NCI-H1048 (cell line): ENCODE measurements at places on chromosomes 1 and 21.

DNA sequence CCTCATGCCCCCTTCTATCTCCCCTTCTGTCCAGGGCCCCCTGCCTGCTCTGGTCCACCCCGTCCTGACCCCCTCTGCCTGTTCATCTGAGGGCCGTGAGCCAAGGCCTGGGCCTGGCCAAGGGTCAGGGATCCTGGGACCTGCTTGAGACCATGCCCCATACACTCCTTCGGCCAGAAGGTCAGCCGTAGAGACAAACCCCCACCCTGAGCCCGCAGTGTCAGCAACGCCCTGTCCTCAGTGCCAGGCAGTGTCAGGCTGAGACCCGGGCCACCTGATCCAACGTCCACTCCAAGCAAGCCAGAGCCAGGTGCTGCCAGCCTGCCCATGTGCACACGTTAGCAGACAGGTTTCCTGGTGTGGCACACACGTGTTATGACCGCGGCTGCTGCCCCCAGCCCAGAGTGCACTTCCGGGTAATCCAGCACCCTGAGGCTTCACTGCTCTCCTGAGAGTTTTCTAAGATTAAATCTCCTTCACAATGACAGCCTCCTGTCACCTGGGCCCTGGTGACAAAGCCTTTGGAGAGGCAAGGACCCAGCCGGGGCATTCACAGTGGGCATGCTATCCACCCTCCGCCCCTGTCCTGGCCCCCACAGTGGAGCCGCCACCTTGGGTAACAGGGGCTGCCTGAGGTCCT is 10.1 kb upstream of the SAMD11 start:
- DNase-seq = no peak

- no peak for DNase-seq
Observed at GRCh38 chr1:61372944-61373343, 290.6 kb downstream of the NFIA start.

- no peak for DNase-seq
Observed at GRCh38 chr1:239893127-239893731, 198.5 kb upstream of the FMN2 start.

GRCh38 chr1:84042461-84042860 is 43.5 kb upstream of the TTLL7 start:
- DNase-seq = no peak

- no peak for DNase-seq
Observed at GRCh38 chr1:119799599-119800177, 11.6 kb downstream of the REG4 start.

DNA sequence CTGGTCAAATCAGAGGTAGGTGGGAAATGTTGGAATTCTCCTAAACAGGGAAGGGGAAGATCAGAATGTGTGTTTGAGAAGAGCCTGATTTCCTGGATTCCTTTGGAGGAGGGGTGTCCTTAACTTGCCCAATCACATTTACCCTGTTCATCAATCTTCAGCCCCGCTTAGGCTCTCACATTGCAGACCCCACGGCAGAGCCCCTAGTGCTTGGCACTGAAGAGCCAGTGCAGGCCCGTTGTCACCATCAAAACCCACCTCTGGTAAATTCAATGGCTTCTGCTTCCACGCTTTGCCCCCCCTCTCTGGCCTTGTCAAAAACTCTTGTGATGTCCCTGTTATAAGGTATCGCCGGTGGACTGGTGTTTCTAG is 2.3 kb downstream of the AGPAT3 start:
- DNase-seq = no peak

DNA sequence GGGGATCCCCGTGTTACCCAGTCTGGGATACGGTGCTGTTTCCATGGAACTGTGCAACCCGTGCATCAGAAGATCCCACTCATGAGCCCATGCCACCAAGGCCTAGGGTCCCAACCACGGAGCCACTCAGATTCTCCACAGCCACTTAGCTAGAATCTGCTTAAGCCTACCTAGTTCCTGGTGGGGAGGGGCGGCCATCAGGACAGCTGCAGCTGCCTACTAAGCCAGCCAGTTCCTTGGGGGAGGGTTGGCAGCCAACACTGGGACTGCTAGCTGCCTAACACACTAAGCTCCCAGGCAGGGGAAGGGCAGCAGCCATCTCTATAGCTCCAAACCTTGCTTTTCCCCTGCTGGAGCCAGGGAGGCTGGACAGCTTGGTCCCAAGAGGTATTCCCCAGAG is 549.2 kb upstream of the BRINP3 start:
- no peak for DNase-seq

DNA sequence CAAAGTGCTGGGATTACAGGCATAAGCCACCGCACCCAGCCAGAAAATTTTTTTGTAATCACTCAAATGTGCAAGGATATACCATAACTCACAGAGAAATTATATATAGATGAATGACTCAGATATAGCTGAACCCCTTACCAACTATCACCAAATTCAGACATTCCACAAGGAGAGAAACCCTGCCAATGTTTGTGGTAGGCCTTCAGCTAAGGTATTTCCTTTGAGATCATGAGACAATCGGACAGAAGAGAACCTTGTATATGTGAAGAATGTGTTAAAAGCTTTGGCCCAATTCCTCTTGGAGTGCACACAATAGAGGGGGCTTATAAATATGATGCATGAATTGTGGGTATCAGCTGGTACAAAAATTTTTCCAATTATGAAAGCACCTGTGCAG is 50.7 kb downstream of the ZNF684 start:
- DNase-seq = no peak

DNA sequence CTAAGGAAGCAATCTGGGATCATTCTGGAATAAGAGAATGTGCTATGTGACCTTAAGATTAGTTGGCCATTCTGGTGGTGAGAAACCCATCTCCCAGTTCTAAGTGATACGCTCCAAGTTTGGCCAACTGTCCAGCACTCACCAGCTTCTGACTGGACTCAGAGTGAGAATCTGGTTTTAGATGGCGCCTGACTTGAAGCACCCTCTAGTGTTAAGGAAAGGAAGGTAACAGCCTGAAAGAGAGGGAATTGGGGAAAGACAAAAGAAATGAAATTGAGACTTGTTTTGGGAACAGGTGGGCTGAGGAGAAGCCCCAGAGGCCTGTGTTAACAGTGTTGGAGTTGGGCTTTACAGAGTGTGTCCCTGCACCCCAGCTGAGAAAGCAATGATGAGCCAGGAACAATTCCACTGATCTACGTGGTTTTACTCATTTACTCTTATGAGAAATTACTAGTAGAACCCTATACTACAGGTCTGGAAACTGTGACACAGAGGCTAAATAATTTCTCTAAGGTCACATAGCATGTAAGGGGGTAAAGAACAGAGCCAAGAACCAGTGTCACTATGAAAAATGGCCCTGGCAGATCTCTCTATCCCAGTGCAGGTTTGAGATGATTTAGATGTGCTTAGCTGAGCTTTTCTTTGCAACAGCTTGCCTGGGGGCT is 9.3 kb upstream of the FCAMR start:
- DNase-seq = no peak

DNA sequence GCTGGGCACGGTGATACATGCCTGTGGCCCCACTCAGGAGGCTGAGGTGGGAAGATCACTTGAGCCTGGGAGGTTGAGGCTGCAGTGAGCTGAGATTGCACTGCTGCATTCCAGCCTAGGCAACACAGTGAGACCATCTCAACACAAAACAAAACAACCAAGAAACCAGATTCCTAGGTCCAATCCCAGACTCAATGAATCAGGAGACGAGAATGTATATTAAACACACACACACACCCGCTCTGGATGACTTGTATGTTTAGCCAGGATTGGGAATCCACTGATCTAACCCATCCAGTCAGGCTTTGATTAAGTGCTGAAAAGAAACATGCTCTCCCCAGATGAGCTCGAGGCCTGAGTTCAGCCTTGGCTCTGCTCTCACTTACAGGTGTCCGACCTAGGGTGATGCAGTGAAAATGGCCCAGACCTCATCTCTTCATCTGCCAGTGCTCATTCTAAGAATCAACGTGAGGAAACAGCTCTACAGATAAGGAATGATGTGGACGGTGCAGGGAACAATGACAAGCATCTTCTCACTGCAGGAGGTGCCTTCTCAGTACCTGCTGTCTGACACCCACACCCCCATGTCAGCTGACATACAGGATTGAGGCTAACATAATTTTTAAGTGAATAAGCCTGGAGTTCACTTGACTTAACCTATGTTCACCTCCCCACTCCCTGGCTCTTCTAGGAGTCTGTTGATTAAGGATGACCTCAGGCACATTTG is 15.3 kb upstream of the SRSF4 start:
- DNase-seq = no peak

GRCh38 chr1:7253118-7253480 is 467.8 kb downstream of the CAMTA1 start:
- DNase-seq = no peak

DNA sequence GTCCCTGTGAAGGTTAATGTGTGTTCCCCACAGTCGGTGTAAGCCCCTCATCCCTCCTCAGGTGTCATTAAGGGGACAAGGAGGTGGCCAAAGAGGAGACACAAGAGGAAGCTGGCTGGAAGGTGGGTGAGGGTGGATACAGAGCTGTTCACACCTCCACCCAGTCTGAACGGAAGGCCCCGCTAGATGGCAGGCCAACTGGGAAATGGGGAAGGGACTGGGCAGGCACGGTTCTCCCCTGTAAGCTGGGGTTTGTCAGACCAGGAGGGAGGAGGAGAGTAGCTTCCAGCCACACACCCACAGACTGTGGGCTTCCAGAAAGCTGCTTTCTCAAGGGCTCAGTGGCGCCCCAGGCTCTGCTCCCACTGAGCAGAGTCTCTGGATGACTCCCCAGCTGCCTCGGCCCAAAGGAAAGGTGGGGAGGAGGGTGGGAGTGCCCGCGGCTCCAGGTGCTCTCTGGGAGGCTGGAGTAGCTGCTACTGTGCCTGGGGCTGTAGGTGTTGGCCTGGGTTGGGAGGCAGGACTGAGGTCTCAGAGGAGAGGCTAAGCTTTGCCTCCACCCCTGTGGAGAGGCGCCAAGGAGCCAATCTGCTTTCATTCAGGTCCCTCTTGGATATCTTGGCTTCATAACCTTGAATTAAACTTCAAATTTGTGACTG is 41.2 kb downstream of the PCP4 start:
- no peak for DNase-seq

GRCh38 chr1:226656601-226657277 is 82.3 kb downstream of the ITPKB start:
- no peak for DNase-seq

DNA sequence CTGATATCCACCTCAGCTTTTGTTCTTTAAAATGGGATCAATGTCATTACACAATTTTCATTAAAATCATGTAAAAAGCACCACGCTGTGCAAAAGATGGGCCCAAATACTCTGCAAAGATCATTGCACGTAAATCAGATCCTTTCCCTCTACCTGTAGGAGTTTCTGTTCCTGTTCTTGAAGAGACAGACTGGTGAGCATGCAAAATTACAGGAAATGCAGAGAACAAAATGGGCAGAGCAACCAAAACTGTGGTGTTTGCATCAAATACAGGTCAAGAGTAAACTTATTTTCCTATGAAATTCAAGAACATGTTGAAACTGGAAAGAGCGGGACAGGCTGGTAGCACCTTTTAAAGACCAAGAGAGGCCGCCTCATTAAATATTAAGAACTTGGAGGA is 294.9 kb upstream of the ADGRL2 start:
- DNase-seq = no peak

- DNase-seq = no peak
Observed at GRCh38 chr1:76867342-76868130, at the start of gene ST6GALNAC5. Gene ST6GALNAC5, plus strand, starts transcription at chr1:76867480.

DNA sequence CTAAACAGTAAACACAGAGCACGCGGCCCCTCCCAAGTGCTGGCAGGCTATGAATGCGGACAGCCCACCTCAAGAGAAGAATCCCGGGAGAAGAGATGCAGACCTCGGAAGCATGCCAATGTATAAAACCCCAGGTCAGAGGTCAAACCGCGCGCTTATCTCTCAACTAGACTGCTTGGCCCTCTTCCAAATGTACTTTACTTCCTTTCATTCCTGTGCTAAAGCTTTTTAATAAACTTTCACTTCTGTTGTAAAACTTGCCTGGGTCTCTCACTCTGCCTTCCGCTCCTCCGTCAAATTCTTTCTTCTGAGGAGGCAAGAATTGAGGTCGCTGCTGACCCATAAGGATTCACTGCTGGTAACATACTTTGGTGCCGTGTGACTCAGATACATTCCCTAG is 216.0 kb downstream of the S1PR1 start:
- no peak for DNase-seq

GRCh38 chr1:59116920-59117542 is 179.9 kb upstream of the FGGY start:
- no peak for DNase-seq

GRCh38 chr1:67214420-67215174 is 48.3 kb downstream of the IL23R start:
- DNase-seq = no peak

- no peak for DNase-seq
Observed at GRCh38 chr21:45723049-45723958, 79.8 kb downstream of the PCBP3 start.

DNA sequence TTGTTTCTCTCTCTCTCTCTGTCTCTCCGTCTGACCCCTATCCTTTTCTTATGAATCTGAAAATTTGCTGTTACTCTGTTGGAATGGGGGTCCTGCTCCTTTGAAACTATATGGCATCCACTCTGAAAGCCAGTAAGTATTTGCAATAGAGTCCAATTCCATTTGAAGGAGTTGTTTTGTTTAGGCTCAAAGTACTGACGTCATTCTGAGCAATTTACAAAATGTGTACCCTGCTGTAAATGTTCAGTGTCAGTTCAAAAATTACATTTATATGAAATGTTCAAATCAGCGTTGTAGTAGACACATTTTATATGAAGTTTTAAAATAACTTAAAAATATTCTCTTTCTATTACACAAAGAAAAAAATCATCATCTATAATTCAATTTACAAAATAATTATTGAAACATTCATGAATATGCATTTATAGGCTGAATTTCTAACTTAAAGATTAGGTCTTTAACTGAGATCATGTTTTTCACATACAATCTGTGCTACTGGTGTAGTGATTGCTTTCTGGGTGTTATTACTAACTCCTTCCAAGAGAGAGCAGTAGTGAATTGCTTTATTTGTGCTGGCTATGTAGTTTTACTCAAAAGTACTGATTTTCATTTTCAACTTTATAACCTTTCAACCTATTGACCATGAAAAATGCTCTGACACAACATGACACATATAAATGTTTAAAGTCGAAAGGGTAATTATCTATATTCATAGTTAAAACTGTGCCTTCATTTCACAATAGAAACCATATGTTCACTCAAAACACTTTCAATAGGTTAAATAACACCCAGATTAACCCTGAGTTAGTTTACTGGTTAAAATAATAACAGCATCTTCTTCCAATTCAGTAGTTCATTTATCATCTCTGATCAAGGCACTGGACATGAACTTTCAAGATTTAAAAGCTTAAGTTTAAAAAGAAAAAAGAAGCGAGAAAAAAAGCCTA is 253.1 kb upstream of the ADGRL4 start:
- DNase-seq = no peak

DNA sequence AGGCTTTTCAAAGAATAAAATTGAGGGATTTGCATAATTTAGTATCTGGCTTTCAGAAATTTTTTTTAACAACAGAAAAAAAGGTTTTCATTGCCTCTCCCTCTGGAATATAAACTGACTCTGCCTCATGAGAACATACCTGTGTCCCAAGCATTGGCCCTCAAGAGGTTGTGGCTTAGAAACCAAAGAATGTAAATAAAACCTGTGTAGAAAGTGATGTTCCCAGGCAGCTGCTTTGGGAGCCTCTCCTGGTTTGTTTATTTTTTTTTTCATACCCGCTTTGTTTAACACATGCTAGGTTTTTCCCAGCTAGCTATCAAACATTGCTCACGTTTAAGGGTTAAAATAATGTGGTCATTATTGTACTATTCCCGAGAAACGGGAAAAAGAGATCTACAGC is 40.5 kb upstream of the IFNAR2 start:
- DNase-seq = no peak
